ENCODE measurements at places on chromosomes 13 and 19.

GRCh38 chr19:3618144-3618810 lies 8.3 kb downstream of the CACTIN start:
- no peak for DNase-seq

DNA sequence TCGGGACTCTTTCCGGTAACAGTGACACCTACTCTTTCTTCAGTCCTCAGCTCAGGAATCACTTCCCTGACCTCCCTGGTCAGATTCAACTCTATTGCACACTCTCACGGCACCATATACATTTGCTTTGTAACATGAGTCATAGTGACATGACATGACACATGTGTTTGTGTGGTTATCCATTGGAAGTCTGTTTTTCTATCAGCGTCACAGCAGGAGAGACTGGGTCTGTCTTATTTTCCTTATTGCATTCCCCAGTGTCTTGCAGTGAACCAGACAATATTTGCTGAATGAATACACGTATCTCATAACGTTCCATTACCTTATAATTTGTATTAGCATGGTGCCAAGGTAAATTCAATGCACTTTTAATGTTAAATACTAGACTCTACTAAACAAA lies 102.0 kb downstream of the DCLK1 start:
- no peak for DNase-seq

- no peak for DNase-seq
Observed at GRCh38 chr19:49014870-49015255, 2.0 kb downstream of the LHB start.

DNA sequence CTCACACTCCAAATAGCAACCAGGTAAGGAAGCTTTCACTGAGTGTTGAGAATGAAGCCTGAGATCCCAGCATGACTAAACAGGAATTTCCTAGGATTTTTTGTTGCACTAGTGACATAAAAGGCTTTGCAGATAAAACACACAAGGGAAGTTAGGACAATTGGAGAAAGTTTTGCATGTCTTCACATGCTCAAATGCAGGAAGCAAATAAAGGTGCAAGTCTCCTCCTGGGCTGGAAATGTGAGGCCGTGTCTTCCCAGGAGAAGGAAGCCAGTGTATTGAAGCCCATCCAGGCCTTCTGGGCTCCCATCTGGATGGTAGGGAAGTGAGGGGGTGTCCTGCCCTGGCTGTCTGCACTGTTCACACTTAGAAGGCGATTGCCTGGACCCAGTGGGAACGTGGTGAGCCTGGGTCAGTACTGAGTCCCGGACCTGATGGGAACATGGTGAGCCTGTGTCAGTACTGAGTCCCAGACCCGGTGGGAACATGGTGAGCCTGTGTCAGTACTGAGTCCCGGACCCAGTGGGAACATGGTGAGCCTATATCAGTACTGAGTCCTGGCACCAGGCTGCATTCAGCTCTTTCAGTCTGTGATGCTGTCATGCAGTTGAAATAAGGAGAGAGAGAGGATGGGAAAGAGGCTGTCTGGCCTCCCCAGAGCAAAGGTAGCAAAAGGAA lies 38.7 kb downstream of the SIAH3 start:
- no peak for DNase-seq

DNA sequence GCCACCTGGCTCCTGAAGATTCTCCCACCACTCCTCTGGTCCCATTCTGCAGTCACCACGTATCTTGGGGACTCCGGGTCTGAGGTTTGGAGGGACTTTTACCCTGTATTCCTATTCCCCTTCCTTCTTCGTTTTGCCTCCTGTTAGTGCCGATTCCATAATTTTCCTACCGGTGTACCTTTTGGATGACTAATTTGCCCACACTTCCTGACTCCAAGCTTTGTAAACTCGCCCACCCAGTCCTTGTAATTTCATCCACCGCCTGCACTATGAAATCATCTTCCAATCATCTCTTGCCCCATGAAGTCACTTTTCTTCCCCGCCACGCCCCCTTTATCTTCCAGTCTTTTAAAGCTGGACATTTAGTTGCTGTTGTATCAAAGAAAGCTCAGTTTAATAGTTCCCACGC lies 572 bp downstream of the UCHL3 start:
- DNase-seq = no peak

- DNase-seq = peak; percentile 43
Observed at GRCh38 chr19:46537136-46538097, 41.8 kb upstream of the PNMA8B start.

DNA sequence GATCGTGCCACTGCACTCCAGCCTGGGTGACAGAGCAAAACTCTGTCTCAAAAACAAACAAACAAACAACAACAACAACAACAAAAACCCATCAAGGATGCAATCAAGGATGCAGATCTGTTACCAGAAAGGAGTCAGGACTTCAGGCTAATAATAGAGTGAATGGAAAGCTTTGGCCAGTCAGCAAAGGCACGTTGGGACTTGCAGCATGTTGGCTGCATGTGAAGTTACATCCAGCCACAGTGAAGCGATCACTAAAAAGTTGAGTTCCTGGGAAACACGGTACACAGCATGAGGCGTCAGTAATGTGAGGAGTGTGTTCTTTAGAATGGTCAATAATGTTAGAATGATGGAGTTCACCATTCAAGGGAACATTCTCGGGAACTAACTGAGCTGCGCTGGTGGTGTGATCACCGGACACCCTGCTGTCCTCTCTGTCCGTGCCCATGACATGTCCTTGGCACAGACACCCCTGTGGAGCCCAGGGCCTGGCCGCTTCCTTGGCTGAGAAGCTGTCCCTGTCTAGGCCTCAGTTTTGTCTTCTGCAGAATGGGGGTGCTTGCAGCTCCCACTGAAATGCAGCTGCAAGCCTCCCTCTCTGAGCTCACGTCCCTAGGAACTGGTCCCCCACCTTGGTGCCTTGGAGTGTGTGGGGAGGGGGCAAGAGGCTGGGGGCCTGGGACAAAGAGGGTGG lies 2.3 kb upstream of the LGALS7B start:
- no peak for DNase-seq

DNA sequence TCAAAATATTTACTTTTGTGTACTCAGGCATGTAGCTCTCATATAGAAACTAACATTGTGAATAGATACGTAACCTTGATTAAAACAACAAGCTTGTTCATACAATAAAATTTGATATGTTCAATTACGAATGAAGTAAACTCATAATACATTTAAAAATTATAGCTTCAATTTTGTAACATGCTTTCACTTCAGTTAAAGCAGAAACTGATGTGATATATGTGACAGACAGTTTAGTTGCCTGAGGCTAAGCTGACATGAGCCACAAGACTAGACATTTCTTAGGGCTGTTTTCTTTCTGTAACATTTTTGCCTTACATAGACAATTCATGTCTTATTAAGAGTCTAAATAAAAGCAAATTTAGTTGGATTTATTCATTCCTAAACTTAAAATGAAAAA lies 526.0 kb downstream of the PCDH9 start:
- DNase-seq = no peak

- DNase-seq = no peak
Observed at GRCh38 chr19:7401694-7402093, 53.0 kb downstream of the ARHGEF18 start.

DNA sequence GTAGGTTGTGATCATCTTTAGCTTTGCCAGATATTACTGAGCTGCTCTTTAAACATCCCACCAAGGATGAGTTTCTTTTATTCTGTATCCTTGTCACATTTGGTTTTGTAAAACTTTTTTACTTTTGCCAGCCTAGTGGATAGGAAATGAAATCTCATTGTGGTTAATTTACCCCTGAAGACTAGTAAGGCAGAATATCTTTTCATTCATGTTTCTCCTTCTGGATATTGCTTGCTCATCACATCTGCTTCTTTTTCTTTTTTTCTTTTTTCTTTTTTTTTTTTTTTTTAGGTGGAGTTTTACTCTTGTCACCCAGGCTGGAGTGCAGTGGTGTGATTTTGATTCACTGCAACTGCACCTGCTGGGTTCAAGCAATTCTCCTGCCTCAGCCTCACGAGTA lies 31.3 kb downstream of the SIPA1L3 start:
- no peak for DNase-seq

- DNase-seq = no peak
Observed at GRCh38 chr19:10285393-10285792, 1.4 kb upstream of the ICAM4 start.

- no peak for DNase-seq
Observed at GRCh38 chr19:47107202-47107952, 6.2 kb downstream of the ZC3H4 start.

GRCh38 chr13:94622344-94622743 lies 20.7 kb downstream of the GPR180 start:
- no peak for DNase-seq

DNA sequence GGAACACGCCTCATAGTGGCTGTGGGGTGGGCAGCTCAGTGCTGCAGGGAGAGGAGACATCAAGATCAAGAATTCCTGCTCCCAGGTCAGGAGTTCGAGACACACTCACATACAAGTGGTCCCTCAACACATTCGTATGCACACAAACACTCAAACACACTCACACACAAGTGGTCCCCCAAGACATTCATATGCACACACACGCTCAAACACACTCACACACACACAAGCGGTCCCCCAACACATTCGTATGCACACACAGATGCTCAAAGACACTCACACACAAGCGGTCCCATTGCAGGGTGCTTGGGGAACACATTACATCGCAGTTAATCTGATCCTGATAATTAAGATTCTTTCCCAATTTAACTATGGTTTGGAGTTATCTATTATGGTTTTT lies 28.2 kb downstream of the FCGBP start:
- no peak for DNase-seq

DNA sequence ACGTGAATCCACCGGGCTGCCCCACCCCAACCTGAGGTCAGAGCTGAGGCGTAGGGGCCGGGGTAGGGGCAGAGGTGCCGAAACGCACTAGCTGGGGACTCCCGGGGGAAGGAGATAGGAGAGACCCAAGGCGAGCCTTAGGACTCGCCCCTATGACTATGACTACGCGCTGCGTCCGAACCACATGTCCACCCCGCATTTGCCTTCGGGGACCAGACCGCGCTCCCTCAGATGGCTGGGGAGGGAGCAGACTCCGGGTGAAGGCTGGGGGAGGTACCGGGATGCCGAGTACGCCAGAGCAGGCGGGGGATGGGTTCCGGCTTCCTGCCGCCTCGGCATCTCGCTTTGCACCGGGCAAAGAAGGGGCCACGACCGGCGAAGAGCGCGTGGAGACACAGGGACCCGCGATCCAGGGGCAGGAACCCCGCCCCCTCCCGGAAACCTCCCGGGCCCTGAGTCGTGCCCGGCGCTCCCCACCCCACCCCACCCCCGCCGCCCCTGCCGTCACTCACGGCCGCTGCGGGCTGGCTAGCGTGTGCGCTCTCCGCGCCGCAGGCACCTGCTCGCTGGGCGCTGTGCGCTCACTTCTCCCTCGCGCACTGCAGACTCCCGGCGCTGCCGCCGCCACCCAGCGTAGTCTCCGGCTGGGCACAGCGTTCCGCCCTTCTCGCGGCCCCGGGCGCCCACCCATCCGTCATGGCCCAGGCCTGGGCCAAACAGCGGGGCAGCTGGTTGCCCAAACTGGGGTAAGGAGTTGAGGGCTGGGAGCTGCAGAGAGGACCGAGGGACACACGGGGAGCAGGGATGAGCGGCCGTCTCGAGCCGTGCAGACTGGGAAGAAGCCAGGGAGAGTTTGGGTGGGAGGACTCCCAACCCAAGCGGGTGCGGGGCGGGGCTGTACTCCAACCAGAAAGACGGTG lies 622 bp upstream of the VSTM2B start:
- DNase-seq = no peak

DNA sequence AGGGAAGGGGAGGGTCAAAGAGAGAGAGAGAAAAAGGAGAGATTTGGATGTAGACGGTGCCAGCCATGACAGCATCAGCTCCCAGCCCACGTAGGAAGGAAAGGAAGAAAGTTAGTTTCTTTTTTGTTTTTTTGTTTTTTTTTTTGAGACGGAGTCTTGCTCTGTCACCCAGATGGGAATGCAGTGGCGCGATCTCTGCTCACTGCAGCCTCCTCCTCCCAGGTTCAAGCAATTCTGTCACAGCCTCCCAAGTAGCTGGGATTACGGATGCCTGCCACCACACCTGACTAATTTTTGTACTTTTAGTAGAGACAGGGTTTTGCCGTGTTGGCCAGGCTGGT lies 27.6 kb downstream of the ELL start:
- DNase-seq = no peak

DNA sequence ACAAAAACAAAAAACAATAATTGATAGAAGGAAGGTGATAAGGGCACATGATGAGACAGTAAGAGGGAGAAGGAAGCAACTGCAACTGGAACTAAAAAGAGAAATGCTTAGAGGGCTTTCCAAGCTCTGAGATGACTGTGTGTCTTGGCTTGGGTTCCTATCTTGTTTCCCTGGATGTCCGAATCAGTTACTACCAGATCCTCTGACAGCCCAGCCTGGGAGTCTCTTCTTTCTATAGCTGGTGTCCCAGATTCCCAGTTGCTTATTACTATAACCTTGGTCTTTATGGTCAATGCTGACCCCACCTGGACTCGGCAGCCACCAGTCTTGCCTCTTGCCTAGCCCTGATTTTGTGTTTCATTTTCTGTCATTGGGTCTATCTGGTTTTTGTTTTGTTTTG lies 116.4 kb downstream of the RFC3 start:
- DNase-seq = no peak

DNA sequence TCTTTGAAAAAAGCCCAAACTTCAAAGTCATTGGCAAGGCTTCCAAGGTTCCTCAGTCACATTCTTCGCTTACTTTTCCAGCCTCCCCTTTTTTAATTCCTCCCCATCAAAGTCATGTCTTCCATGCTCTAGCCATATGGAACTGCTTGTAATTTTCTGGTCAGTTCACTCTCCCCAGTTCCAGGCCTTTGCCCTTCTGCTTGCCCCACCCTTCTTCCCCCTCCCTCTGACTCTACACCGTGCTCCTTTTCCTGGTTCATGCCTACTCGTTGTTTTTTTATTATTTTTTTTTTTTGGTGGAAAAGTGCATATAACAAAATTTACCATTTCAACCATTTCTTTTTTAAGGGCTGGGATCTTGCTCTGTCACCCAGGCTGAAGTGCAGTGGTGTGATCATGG lies 102.3 kb downstream of the UBL3 start:
- DNase-seq = no peak

- DNase-seq = no peak
Observed at GRCh38 chr19:7083076-7083956, 13.8 kb downstream of the ZNF557 start.

DNA sequence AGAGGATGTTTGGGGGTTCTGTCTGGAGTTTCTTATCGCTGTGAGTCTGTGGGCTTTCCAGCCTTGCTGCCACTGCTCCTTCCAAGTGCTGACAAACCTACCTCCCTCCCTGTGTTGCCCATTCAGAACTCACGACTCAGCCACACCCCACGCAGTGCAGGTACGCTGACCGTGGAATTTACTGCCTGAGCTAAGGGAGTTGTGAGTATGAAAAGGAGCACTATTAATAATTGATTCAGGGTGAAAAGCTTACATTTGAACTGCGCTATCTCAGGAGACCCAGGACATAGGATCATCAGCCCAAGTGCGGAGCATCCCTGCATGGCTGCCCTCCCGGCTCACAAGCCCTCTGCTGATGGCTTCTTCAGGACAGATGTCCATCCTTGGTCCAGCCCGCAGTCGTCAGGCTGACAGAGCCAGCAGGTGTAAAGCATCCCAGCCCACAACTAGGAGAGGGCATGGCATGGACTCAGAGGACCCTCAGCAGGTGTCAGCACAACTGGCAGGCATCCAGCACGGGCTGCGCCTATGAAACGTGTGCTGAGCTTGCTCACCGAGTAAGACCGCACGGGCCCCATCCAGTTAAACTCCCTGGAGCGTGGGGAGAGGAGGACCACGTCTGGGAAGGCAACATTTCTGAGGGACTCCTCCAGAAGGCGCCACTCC lies 244.0 kb downstream of the COL4A1 start:
- no peak for DNase-seq

GRCh38 chr13:50873467-50873866 lies 30.0 kb upstream of the DLEU7 start:
- DNase-seq = no peak

GRCh38 chr13:97341135-97341534 lies 92.8 kb upstream of the RAP2A start:
- no peak for DNase-seq

GRCh38 chr13:106455777-106456176 lies 79.7 kb downstream of the EFNB2 start:
- no peak for DNase-seq
